IMR-90 (cell line): ENCODE measurements at places on chromosomes 1 and 21. TPM values are rescaled to one million over a fixed set of nuclear protein-coding genes. Genes with fewer than 3 reads are reported as not detected.

The PLA2G4A gene
- total RNA-seq: 3.8 and 4.4 TPM in 2 replicates

DNA sequence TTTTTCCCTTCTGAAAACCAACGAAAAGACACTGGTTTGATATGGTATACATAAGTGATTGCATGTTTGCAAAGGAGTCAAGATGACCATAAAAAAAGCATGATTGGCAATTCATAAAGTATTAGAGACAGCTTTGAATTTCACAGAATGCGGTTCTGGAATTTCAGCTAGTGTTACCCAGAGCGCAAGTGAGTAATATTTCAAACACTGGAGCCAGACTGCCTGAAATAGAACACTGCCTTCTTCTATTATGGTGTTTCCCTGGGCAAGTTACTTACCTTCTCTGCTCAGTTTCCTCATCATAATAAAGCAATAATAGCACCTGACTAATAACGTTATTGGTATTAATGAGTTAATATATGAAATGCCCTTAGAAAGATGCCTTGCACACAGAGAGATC lies 54.7 kb downstream of the NEGR1 start:
- DNase-seq: peak; percentile 24

The MIXL1 gene
- not detected in 2 replicates for total RNA-seq

DNA sequence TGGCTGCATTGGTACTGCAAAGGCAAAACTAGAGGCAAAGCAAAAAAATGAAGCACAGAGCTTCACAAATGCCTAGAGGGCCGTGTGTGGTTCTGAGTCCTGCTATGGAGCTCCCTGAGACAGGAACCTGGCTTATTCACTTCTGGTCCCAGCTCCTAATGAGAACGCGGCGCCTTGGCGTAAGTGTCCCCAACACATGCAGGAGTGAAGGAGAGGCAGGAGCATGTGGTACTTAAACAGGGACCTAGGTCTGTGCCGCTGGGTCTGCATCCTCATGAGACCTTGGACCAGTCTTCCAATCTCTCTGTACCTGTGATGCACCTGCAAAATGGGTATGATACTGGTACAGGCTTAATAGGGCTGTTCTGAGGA lies 14.4 kb upstream of the SLC2A7 start:
- DNase-seq: no peak

DNA sequence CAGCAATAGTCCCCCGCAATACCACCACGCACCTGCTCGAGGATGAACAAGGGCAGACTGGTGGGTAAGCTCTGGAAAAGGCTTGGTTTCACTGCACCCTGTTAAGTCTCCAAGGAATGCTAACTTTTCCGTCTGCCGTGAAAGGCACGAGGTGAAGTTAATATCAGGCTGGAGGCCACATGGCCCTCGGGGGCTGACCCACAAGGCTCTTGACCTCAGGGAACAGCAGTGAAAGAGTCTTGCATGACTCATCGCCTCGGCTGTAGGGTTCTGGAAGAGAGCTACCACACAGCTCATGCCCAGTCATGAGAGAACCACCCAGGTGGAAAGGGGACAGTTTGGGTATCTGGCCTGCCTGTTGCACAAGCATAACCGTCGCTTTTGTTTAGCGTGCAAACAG lies 24.7 kb downstream of the SCCPDH start:
- no peak for DNase-seq

The NKAIN1 gene
- under 0.01 TPM in 2 replicates for total RNA-seq

DNA sequence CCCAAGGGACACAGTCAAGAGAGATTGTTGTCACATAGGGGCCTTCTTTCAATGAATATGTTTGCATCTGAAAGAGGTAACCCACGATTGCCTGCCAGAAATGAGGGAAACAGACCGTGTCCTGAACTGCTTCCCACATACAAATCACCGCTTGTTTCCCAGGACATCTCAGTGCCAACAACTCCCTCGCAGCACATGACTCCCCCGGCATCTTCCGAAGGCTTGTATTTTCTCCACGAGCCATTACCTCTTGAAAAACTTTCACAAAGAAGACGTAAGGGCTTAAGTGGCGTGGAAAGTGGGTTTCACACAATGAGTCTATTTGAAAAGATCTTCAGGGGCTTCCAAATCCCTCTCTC lies 31.6 kb upstream of the PDE9A start:
- DNase-seq: no peak

The LHX8 gene
- total RNA-seq: not detected in 2 replicates
